ENCODE measurements at places on chromosomes 12 and 14. TPM values are rescaled to one million over a fixed set of nuclear protein-coding genes. Genes with fewer than 3 reads are reported as not detected.

The MUCL1 gene
- not detected for total RNA-seq

- DNase-seq = no peak
- H3K4me1 ChIP-seq = no peaks in the 10 kb centered on the region
- H3K27ac ChIP-seq = no peak overlapping the region
- H3K27me3 ChIP-seq = no peaks in the 10 kb centered on the region
- no peaks in the 10 kb centered on the region for H3K36me3 ChIP-seq
- H3K4me3 ChIP-seq = no peak overlapping the region
Observed at GRCh38 chr12:116931665-116932064, 20.9 kb downstream of the FBXW8 start.

The SMCO2 gene
- total RNA-seq = not detected

DNA sequence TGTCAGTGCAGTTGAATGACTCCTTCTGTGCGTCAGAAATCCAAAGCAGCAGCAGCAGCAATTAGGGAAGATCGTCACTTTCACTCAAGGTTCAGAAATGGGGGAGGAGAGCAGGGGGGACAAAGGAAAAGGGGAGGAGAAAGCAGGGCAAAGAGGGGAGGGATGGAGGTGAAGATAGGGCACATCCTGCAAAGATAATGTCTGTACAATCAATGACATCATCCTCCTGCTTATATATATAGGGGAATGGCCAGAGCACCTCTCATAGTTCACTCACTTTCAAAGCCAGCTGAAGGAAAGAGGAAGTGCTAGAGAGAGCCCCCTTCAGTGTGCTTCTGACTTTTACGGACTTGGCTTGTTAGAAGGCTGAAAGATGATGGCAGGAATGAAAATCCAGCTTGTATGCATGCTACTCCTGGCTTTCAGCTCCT is at the start of gene NTS:
Gene NTS, plus strand, starts transcription at position 265 of the 431 bp plus-strand sequence. Its CDS starts 109 bp downstream, at position 374.
- no peaks in the 10 kb centered on the region for H3K27me3 ChIP-seq
- no peak within 1 kb of the TSS for H3K4me3 ChIP-seq
- no peaks in the 10 kb centered on the region for H3K4me1 ChIP-seq
- H3K27ac ChIP-seq = no peak within 1 kb of the TSS
- DNase-seq = no peak

The STYK1 gene
- 0.62 TPM for total RNA-seq

- DNase-seq = no peak
- H3K27ac ChIP-seq = no peak overlapping the region
- H3K4me3 ChIP-seq = no peak overlapping the region
Observed at GRCh38 chr14:91063119-91063518, 2.7 kb upstream of the RPS6KA5 start.

The ITGA7 gene
- total RNA-seq = 22.7 TPM

- H3K4me3 ChIP-seq = no peak overlapping the region
- no peaks in the 10 kb centered on the region for H3K27me3 ChIP-seq
- no peaks in the 10 kb centered on the region for H3K36me3 ChIP-seq
- no peak overlapping the region for H3K27ac ChIP-seq
- DNase-seq = no peak
Observed at GRCh38 chr14:57749267-57749666, 116.6 kb downstream of the SLC35F4 start.

GRCh38 chr12:53070877-53071492 is 8.2 kb downstream of the SPRYD3 start:
- no peaks in the 10 kb centered on the region for H3K27me3 ChIP-seq
- peak; percentile 28 for DNase-seq
- peak overlapping the region; percentile 86 for H3K27ac ChIP-seq
- H3K4me3 ChIP-seq = no peak overlapping the region
- H3K36me3 ChIP-seq = no peaks in the 10 kb centered on the region
- H3K4me1 ChIP-seq = peaks cover 17% of the 10 kb centered on the region

DNA sequence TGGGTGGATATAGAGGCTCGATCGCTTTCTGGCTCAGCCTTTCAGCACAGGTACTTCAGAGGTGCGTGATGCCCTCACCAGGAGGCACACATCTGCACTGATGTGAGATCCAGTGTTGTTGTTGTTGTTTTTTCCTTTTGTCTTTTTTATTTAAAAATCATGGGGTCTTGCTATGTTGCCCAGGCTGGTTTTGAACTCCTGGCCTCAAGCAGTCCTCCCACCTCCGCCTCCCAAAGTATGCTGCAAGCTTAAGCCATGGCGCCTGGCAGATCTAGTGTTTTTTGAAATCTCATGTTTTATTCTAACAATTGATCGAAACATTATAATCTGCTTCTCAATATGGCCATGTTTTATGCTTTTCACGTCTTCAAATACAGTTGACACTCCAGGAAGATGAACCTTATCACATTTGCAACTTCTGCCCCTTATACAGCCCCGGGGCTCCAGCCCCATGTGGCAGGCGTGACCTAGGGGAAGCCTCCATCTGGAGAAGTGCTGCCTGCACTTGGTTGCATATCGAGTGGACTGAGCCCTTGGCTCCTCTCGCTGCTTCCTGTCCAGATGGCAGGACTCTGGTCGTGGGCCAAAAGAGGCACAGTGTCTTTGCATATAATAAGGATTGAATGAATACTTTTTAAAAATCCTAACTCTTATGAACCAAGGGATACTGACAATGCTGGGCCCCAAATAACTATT is 71.7 kb downstream of the TRAF3 start:
- no peak for DNase-seq
- no peak overlapping the region for H3K4me3 ChIP-seq
- H3K27ac ChIP-seq = peak overlapping the region; percentile 15
- no peaks in the 10 kb centered on the region for H3K27me3 ChIP-seq
- no peaks in the 10 kb centered on the region for H3K36me3 ChIP-seq

- no peaks in the 10 kb centered on the region for H3K36me3 ChIP-seq
- H3K4me3 ChIP-seq = no peak overlapping the region
- H3K27ac ChIP-seq = no peak overlapping the region
Observed at GRCh38 chr12:84183576-84183975, 729.0 kb downstream of the SLC6A15 start.

The PLD4 gene
- total RNA-seq = not detected

All from uterus (tissue), 4 donors.